ENCODE measurements at places on chromosomes 5 and 9.

GRCh38 chr5:111933086-111933485, 176.1 kb upstream of the NREP start:
- DNase-seq = no peak

- no peak for DNase-seq
These were observed 18.9 kb upstream of the ASS1 start for GRCh38 chr9:130425741-130426466.

DNA sequence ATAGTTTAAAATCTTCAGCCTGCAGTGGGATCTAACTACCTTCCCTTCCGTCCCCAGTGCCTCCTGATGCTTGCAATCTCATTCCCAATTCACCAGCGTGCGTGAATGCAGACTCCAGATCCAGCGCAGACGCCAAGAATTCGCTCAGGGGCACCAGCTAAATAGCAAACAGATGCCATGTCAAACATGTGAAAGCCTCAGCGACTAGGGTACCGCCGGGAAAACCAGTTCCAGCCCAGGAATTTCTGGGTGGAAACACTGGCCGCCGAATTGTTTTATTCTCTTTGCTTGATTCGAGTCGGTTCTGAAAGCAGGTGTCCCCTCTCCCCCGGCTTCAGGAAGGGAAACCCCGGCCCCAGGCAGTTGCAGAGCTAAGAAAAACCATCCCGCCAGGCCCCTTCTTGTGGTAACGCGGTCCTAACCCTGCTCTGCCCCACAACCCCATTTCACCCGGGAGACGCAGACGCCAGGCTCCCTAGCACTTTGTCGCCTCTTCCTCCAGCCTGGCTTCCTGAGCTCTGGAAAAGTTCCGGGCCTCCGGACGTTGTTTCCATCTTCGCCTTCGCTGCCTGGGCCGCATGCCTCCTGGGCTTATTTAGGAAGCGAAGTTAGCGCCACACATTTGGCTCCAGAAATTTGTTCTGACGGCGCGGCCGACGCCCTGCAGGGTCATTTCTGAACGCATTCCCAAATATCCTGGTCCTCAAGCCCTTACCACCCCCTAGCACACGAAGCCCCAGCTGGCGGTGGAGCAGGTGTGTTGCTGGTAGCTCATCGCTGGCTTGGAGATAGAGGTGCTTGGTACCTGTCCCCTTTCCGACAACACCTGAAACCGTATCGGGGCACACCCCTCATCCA, 665 bp upstream of the LVRN start:
- peak; percentile 54 for DNase-seq

GRCh38 chr5:167730121-167730520, 561.3 kb upstream of the WWC1 start:
- no peak for DNase-seq

DNA sequence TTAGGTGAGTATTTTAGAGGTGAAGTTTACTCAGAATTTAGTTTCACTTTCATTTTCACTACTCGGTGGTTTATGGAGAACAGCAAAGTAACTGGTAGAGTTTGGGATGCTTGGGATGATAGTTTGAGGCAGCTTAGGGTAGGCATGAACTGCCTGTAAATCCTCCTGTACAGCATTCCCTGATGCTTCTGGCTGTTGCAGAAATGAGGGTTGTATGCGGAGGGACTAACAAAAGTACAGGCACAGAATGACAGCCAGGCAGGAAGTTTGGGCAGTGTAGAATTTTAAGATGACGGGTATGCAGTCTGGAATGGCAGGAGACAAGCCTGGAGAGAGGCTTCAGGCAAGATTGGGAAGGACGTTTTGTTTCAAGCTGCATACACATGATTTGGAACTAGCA, 48.0 kb upstream of the FAM120AOS start:
- DNase-seq = no peak

GRCh38 chr5:154193701-154194121, 3.2 kb downstream of the GALNT10 start:
- DNase-seq = no peak

DNA sequence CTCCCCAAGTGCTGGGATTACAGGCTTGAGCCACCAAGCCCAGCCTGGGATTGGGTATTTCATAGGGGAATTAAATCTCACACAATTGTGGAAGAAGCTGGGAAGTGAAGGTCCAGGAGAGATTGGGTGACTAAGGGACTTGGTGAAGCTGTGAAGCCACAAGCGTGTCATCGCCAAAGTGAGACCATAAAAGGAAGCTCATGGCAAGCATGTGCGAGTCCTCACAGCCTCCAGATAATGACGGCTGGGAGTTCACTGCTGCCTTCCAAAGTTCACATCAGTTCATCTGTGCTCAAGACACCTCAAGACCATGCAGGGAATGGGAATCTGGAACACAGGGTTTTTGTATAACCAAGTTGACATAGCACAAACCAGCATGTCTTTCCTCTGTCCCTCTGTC, 210.6 kb downstream of the MARCHF11 start:
- no peak for DNase-seq

- DNase-seq = no peak
These were observed 105.7 kb upstream of the ALDH1B1 start for GRCh38 chr9:38286766-38287165.

- DNase-seq = no peak
These were observed 226.8 kb upstream of the IRX4 start for GRCh38 chr5:2109566-2109965.

GRCh38 chr5:83683836-83684235, 36.8 kb downstream of the HAPLN1 start:
- DNase-seq = no peak

- peak; percentile 60 for DNase-seq
These were observed 104.2 kb downstream of the TRIM32 start for GRCh38 chr9:116791326-116791725.

- DNase-seq = no peak
These were observed 626.5 kb downstream of the PDE4D start for GRCh38 chr5:59267033-59267432.

DNA sequence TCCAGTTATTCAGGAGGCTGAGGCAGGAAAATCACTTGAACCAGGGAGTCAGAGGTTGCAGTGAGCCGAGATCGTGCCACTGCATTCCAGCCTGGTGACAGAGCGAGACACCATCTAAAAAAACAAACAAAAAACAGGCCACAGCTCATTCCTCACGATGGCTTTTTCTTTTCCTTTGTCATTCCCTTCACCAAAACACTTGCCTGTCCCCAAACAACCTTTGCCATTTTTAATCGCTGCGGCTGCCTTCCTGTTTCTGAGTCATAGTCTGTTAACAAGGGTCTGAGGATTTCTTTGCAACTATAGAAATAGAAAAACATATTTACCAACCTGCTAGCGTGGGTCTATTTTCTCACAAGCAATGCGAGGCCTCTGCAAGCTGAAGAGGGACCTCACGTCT, 123.0 kb upstream of the FSTL4 start:
- DNase-seq = no peak

- peak; percentile 85 for DNase-seq
These were observed at the start of gene ADAM19 for GRCh38 chr5:157575381-157576020. Gene ADAM19 (minus strand): TSS chr5:157575775. CDS start chr5:157575696, 79 bp downstream.

- DNase-seq = no peak
These were observed 47.7 kb downstream of the PWWP2A start for GRCh38 chr5:160071516-160071915.

- DNase-seq = no peak
These were observed 57.9 kb downstream of the DOCK8 start for GRCh38 chr9:272251-273213.

DNA sequence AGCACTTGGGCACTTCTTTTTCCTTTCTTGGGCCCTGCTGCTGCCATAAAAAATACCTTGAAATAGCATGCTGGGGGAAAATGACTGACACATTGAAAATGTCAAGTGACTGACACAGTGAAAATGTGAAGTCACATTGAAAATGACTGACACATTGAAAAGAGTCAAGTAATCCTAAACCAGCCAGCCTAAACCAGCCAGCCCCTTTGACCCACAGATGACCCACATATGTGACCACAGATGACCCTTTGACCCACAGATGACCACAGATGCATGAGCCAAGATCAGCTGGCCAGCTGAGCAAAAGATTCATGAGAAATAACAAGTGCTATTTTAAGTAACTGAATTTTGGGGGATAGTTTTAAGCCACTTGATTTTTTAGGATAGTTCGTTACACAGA, 97.8 kb upstream of the SLC28A3 start:
- no peak for DNase-seq

DNA sequence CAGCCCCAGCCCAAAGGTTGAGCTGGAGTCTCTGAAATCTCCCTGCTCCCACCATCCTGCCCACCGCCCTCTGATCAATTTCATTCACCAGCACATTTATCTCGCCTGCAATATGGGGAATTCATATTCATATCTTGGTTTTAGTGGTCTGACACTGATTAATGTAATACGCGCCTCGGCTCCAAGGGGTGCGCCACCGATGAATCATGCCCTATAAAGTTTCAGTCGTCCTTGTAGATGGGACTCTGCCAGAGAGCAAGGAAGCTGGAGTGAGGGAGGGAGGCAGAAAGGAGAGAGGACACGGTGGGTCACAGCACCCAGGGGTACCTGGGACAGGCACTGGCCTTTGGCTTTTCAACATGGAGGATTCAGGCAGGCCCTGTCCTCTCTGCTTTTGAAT, 8.9 kb downstream of the IRX1 start:
- DNase-seq = no peak

DNA sequence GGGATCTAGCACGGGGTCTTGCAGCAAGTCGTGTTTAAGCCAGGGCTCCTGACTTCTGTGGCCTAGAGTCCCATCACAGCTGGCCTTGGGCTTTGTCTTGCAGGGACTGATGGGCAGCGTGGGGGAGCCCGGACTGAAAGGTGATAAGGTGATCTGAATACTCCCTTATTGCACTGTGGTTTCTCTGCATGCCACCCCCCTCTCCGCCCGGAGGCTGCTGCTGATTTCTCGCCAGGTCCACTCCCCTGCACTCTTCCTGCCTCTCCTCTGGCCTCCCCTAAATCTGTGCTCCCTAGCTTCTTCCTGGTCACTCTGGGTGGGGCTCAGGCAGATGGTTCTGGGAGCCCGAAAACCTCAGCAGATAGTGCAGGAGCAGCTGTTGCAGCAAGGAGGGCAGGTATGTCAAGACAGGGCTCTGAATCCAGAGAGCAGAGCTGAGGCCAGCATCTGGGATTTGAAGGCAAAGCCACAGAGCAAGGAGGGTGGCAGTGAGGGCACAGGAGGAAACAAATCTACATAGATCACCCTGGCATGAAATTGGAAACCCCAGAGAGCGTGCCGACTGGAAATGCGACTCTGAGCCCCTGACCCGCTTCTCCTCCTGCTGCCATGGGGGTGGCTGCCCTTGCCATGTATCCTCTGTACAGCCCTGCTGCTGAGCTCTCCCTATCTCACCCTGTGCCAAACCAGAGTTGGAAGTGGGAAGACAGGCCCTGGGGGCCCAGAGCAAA, 76.5 kb downstream of the COL27A1 start:
- peak; percentile 76 for DNase-seq

- DNase-seq = no peak
These were observed 8.0 kb downstream of the TCF7 start for GRCh38 chr5:134122530-134122929.

DNA sequence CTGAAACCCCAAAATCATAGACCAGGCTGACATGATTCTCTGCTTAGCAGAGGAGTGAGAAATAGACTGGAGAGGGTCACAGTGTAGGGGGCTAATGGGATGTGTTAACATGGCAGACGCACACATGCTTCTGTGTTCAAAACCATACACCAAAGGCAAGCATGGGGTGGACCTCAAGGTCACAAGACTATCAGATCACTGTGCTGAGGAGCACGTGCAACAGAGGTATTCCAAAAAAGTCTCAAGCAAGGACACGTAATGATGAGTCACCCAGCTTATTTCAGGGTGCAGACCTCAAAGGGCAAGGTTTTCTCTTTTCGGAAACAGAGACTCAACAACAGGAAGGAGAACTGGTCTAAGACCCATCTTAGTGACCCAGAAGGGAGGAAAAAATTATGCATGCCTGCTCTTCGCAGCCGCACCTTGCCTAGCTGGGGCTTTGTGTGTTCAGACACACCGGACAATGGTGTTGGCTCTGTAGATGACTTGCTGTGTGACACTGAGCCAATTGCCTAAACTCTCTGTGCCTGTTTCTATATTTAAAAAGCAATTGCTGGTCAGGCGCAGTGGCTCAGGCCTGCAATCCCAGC, 20.3 kb downstream of the WHRN start:
- no peak for DNase-seq

- peak; percentile 57 for DNase-seq
These were observed 128.2 kb upstream of the SLC44A1 start for GRCh38 chr9:105116052-105116868.

- no peak for DNase-seq
These were observed 244.5 kb downstream of the MLLT3 start for GRCh38 chr9:20377790-20378189.

GRCh38 chr5:92613546-92613945, 967.5 kb downstream of the NR2F1-AS1 start:
- DNase-seq = no peak

GRCh38 chr5:58871648-58872242, 288.9 kb downstream of the RAB3C start:
- DNase-seq = no peak

DNA sequence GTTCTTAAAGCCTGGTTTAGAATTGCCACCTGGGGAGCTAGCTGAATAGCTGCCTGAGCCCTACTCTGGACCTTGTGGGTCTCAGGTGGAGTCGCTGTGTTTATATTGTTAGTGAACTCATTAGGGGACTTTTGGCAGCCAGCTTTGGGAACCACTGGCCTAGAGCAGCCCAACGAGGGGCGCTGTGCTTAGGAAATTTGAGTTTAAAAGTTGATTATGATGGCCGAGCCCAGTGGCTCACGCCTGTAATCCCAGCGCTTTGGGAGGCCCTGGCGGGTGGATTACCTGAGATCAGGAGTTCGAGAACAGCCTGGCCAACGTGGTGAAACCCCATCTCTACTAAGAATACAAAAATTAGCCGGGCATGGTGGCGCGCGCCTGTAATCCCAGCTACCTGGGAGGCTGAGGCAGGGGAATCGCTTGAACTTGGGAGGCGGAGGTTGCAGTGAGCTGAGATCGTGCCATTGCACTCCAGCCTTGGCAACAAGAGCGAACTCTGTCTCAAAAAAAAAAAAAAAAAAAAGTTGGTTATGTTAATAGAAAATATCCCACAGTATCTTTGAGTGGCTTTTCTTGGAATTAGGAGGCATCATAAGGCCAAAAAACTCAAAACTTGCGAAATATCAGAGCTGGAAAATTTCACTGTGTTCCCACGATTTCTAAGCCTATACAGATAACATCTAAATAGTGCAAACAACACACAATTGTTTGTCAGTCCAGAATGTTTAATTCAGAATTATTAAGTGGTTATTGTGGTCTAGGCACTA, 809 bp downstream of the MCCC2 start:
- no peak for DNase-seq

DNA sequence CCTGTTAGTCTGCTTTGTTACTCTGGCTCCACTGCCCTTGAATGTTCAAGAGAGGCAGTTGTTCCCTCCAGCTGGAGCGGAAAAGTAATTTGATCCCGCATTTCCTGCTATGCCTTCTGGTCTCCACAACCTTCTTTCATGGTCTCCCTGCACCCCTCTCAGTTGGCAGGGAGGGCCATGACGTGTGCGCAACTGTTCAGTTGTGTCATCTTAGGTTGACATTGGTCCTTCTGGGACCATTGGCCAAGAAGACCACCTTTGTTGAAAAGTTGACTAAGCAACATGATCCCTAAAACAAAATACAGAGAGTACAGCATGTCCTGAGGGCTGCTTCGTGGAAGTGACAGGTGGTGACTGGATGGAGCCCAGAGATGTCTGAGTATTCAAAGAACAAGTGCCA, 192.5 kb upstream of the TUT7 start:
- no peak for DNase-seq

- DNase-seq = no peak
These were observed 193.3 kb downstream of the SMARCA2 start for GRCh38 chr9:2208465-2208864.
